ENCODE measurements at places on chromosomes 3 and 15.
A peak's percentile ranks its signal among the peaks of the same experiment; 100 is the strongest.

DNA sequence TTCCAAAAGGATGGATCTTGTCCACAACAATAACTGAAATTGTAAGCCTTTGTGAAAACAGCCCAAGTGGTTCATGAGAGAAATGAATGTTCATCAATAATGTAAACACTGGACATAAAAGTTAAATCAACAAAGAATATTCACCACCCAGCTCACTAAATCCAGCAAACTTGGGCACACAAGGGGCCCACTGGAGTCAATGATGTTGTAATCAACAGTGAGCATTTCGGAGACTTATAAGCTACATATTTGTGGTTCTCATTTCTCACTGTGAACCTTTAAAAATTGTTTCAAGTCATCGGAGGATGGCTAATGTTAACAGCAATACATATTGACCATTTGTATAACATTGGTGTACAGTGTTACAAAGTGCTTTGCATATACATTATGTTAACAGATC, 63.1 kb downstream of the VGLL4 start:
- DNase-seq: no peak

GRCh38 chr15:73078722-73079121, 26.5 kb downstream of the NEO1 start:
- DNase-seq: peak; percentile 22

DNA sequence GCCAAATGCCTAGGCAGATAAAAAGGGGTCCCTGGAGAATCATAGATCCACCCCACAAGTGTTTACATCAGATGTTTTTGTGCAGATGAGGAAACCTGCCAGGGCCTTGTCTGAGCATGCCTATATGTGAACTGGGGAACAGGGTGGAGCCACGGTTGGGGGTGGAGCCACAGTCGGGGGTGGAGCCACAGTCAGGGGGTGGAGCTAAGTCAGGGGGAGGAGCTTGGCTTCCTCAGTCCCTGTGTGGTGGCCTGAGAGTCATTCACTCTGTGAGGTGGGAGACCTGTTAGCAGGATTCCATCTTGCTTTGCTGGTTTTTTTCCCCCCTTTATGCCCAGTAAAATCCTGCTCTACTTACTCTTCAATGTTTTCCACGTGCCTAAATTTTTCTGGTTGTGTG, 57.8 kb upstream of the TGFBR2 start:
- no peak for DNase-seq

GRCh38 chr15:82943176-82943575, 9.3 kb downstream of the HOMER2 start:
- no peak for DNase-seq

GRCh38 chr3:155890671-155891190, 20.3 kb downstream of the GMPS start:
- DNase-seq: peak; percentile 14
